GF-D8 (cell line): ENCODE measurements at places on chromosomes 7 and 10.

GRCh38 chr7:85074992-85075391 lies 111.9 kb downstream of the SEMA3D start:
- no peak for DNase-seq

DNA sequence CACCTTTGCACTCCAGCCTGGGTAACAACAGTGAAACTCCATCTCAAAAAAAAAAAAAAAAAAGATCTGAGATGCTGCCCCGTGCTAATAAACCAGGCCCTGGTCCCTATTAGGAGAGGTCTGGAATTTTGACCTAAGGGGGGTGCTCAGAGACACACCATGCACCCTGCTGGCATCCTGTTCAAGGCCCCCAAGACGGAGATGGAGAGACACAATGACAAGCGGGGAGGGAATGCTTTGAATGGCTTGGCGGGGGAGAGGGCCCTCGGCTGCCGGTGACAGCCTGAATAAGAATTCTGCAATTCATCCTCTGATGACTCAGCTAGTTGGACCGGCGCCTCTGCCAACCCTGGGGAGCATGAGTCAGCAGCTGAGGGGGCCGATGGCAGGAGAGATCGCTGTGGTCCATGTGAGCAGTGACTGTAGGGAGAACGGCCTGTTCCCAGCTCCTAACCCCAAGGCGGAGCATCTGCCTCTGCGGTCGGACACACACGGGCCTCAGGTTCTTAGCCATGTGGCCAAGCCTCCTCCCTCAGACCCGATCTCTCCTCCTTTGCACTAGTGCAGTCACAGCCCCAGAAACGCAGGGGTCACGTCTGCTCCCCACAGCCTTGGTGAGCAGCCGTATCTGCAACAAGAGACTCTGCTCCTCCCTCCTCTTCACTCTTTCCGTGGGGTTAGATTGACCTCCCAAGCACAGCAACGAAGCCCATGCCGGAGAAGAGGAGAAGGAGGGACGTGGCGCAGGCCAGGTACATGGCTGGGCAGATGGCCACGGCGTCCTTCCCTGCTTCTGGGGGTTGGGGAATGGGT lies 14.9 kb downstream of the TRIM56 start:
- DNase-seq, result peak; percentile 44

GRCh38 chr7:40244226-40244625 lies 109.4 kb downstream of the SUGCT start:
- no peak for DNase-seq

- no peak for DNase-seq
Measured at GRCh38 chr7:143016996-143017395, 9.9 kb downstream of the OR9A2 start.

GRCh38 chr7:110507832-110508231 lies 583.1 kb upstream of the LRRN3 start:
- DNase-seq, result no peak

- DNase-seq, result no peak
Measured at GRCh38 chr7:106143711-106144337, 31.7 kb upstream of the SYPL1 start.

DNA sequence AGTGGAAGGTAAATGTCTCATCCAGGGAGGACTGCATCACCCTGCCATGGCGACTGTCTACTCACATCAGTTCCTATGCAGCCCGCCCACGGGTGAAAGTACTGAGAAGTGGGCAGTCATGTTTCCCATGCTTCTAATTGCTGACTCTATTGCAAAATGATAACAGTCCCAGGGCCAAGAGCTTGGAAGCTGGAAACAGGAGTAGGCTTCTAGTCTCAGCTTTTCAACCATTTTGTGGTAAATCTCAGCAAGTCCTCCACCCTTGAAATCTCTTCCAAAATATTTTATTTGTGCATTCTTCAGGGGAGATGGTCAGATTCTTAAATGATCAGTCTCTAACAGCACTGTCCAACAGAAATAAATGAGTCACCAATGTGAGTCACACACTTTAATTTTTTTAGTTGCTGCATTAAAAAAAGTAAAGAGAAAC lies 48.1 kb upstream of the TARP start:
- DNase-seq, result no peak

DNA sequence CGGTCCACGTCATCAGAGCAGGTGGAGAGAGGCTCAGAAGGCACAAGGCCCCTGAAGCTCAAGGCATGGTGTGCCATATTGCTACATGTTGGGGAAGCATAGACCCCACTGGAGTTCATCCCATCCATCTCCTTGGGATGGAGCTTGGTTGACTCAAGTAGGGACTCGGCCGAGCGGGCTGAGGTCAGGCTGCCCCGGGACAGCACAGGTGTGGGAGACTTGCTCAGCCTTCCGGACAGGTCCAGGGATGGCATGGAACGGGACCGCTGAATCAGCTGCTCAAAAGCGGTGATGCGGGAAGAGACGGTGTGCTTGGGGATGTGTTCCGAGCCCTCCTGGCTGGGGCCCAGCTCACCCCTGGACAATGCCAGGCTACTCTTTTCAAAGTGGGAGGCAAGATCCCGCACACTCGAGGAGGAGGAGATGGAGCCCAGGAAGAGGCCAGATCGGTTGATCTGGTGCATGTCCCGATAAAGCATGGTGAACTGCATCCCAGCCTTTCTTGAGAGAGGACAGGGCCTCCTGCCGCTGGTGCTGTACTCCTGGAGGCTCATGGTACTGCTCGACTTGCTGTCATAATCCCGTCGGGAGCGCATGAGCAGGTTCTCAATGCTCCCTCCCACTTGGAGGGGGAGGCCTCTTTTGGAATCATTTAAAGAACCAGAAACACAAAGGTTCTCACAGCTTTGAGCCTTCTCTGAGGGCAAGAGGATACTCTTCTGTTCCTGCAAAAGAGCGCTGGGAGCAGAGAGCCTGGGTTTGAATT lies 65.6 kb upstream of the PDLIM1 start:
- no peak for DNase-seq

DNA sequence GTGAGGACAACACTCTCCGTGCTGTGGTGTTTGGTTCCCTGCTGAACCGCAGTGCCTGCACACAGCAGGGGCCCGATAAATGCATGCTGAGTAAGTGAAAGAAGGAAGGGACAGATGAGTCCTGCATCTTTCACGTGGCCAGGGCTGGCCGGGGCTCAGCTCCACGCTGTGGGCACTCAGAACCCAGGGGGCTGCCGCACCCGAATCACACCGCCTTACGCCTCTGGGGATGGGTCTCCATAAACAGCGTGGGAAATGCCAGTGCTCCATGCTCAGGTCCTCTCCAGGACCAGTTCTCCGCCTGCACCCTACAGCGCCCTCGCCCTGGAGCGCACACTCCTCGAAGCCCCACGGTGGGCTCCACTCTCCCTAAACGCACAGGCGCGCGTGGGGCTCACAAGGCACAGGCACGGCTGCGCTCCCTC lies 38.1 kb downstream of the RASGEF1A start:
- no peak for DNase-seq

DNA sequence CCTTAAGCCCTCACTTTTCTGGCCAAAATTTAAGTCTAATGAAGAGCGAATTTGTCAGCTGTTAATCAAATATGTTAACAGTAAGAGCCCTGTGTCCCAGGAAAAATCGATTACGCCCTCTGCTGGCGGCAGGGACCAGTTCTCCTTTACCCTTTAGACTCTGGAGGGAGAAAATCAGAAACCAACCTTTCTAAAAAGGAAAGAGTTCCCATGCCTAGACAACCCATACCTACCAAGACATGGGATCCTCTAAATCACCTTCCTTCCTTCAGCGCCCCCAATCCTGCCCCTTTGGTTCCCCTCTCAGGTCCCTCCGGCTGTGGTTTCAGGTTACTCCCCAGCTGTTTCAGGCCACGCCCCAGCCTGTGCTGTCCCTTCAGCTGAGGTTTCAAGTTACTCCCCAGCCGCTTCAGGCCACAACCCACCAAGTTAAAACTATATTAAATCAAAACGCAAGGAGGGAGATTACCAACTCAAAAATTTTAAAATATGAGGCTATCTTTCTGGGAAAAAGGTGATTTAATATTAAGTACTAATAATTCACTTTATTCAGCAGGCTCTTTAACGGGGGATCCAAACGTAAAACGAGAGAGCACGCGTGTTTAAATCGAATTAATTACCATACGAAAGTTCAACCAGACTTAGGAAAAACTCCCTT lies 1.4 kb upstream of the AKR1B15 start:
- DNase-seq, result peak; percentile 18

GRCh38 chr7:1872191-1873069 lies 202.4 kb downstream of the ELFN1 start:
- DNase-seq, result no peak

DNA sequence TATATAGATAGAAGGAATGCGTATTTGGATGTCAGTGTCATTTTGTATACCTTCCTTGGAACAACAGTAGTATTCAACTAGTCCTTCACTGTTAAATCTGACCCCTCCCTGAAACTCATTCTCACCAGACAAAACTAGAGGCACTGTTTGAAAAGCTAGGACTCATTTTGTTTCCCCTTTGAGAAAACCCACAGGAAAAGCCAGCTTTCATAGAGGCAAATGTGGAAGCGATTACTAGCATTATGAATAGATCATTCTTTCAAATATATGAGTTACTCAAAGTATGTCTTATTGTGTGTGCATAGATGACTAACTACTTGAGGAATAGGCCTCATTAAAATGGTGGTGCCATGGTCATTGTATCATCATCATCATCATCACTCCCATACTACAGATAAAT lies 1.9 kb upstream of the ASB15 start:
- no peak for DNase-seq

DNA sequence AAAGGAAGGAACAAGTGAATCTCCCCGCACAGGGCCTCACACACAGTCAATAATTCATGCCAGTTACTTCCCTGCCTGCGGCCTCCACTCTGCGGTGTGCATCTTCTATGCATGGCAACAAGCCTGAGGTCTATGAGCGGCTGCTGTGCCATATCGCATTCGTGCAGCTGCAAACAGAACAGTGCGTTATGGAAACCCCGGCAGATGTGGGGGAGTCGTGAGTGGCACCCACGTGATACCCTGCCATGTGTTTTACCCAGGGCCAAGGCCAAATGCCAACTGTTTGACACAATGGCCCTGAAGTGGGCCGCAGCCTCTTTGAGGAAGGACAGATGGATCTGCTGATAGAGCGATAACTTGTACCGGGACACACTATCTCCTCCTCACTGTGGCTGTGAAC lies 13.4 kb downstream of the TNS3 start:
- no peak for DNase-seq

GRCh38 chr7:134329614-134330346 lies 13.1 kb upstream of the SLC35B4 start:
- DNase-seq, result no peak

- DNase-seq, result no peak
Measured at GRCh38 chr7:95424716-95425115, 10.1 kb downstream of the PON2 start.

- DNase-seq, result no peak
Measured at GRCh38 chr7:108448584-108449505, 7.4 kb downstream of the NRCAM start.

- DNase-seq, result no peak
Measured at GRCh38 chr10:95457319-95457886, 103.8 kb downstream of the SORBS1 start.

DNA sequence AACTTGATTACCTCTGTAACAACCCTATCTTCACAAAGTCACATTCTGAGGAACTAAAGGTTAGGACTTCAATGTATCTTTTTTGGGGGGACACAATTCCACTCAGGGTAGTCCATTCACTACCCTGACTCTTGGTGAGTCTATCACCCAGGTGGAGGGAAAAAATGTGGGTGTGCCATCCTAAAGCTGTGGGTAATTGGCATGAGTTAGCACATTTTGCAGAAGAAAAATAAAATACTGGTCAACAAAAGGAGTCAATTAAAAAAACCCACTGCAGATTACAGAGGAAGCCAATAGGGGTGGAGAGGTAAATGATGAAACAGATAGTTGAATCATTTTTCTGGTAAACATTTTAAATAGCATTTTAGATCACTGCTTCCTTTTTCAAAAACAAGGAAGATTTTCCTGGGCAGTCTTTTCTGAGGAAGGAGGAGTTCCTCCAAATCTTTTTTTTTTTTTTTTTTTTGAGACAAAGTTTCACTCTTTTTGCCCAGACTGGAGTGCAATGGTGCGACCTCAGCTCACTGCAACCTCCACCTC lies 5.1 kb upstream of the BLVRA start:
- no peak for DNase-seq

DNA sequence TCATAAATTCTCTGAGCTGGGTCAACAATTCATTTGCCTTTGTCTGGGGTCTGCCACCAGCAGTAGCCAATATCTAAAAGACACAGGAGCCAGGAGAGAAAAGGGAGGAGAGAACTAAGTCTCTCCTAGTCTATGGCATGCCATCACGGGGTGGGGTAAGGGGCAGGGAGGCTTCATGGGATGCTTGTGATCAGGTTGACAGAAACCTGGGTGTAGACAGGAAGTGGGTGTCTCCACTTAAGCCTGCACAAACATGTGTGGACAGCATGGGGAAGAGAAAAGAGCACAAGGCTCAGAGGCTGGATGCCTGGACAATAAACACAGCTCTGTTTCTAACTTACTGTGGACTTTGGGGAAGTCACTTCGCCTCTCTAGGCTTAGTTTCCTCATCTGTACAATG lies 11.5 kb upstream of the C10orf53 start:
- no peak for DNase-seq

DNA sequence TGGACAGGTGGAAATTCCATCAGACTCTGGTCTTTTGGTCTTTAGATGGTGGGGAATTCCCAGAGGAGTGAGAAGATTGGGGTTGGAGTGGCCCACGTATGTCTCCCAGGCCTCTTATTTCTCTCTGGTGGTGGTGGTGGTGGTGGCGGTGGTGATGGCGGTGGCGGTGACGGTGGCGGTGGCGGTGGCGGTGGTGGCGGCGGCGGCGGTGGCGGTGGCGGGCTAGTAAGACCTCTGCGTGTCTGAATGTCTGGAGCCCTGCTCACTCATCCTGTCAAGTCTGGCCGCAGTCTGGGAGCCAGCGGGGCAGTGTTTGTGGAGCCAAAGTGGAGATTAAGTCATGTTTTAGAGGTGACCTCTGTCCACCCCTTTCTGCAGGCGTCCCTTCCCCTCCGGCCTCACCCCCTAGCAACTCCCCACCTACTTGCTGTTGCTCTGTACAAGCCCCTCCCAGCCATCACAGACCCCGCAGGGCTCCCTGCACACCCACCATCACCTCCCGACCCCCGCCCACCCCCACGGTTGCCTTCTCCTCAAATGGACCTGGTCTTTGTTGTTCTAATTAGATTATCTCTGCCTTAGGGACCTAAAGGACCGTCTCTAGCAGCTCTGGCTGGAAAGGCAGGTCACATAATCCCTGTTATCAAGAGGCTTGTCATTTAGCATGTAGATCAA lies 165.0 kb upstream of the TBX20 start:
- DNase-seq, result no peak

- no peak for DNase-seq
Measured at GRCh38 chr7:158957921-158958491, 101.6 kb downstream of the DYNC2I1 start.

DNA sequence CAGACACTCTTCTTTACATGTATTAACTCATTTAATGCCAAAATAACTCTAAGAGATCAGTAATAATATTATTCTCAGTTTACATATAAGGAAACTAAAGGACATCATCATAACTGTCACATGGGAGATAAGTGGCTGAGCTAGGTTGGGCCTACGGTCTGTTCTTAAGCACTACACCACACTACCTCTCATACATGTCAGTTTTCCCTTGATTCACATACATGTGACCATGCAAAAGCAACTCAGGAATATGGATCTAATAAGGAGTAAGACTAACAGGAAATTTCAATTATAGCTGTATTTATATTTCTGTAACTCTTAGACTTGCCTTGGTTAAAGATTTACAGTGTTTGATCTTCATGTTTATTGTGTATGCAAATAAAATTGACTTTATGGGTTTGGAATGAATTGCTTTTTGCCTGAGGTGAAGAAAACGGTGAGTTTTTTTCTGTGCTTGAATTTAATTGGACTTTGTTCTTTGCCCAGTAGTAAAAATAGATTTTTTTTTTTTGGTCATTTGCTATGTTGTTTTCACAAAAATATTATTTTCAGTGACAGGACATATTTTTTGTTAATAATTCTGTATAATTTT lies 69.7 kb downstream of the CYP51A1 start:
- no peak for DNase-seq

- no peak for DNase-seq
Measured at GRCh38 chr10:58262766-58263165, 4.9 kb downstream of the IPMK start.
